ENCODE measurements at places on chromosomes 13 and 19. TPM values are rescaled to one million over a fixed set of nuclear protein-coding genes. Genes with fewer than 3 reads are reported as not detected.

Gene LILRA2
- total RNA-seq: not detected

Gene TSHZ3
- total RNA-seq: 3.0 TPM

Gene SIGLEC5
- total RNA-seq: not detected

Gene GFY
- total RNA-seq: not detected

Gene IGFL1
- total RNA-seq: not detected

Gene ZNF136
- total RNA-seq: 7.8 TPM

Gene ALDH16A1
- total RNA-seq: 465 TPM

DNA sequence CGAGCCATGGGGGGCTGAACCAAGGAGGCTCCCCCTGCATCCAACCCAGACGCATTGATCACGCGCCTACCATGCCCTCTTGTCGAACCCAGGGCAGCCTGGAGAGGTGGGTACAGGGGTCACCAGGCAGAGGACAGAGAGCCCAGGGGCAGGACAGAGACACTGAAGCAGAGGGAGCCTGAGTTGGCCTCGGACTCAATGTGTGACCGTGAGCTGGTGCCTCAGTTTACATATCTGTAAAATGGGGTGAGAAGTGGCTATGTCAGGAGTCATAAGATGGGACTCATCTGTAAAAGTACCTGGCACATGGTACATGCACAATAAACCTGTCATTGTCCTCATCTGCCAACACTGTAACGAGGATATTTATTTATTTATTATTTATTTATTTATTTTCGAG lies 24.1 kb upstream of the NFIC start:
- no peak for DNase-seq

- DNase-seq: no peak
Observed at GRCh38 chr13:75486146-75487062, 4.4 kb upstream of the TBC1D4 start.

DNA sequence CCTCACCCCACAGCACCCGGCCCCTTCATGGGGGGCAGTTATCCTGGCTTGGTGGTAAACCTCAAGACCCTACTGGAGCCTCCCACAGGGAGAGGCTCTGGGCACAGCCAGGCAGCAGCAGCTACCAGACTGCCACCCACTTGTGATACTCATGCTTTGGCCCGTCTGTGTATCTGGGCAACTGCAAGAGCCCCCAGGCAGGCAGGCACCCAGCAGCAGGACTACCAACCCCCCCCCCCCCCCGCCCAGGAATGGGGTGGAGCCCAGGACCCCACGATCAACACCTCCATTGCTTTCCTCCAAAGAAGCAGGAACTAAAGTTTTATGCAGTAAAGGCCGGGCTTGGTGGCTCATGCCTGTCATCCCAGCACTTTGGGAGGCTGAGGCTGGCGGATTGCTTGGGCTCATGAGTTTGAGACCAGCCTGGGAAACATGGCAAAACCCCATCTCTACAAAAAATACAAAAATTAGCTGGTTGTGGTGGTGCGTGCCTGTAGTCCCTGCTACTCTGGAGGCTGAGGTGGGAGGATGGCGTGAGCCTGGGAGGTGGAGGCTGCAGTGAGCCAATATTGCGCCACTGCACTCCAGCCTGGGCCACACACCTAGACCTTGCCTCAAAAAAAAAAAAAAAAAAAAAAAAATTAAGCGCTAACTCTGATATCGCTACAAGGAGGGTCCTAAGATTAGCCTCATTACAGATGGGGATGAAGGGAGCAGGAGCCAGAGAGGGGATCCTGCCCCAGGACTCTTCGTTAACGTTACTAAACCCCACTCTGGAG lies 1.1 kb upstream of the LYL1 start:
- DNase-seq: no peak

GRCh38 chr13:71030784-71031183 lies 836.2 kb downstream of the DACH1 start:
- DNase-seq: no peak

DNA sequence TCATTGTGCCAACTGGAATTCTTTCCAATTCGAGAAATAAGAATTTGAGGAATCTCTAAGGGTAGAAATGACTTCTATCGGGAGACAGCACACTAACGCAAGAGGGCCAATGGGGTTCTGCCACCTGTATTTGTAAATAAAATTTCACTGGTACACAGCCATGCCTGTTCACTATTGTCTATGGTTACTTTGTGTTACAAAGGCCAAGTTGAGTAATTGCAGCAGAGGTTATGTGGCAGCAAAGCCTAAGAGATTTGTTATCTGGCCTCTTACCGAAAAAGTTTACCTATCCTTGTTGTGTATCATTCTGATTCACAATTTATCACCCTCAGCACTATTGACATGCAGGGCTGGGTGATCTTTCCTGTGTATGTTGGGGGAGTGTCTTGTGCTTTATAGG lies 278.0 kb downstream of the KLF5 start:
- no peak for DNase-seq

DNA sequence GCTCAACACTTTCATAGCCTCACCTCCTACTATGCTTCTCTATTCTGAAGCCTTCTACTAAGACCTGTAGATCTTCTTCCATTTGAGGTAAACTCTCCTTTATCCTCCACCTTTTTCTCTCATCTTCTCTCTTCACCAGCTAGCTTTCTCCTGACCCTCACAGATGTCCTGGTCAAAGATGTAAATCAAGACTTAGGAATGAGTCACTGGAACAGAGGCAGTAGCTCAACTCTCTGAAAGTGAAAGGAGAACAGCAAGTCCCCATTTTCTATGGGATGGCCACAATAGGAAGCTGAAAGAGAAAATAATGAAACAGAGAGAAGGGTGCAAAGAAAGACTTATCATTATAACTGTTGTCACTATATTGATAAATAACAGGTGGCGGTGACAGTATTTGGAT lies 86.1 kb upstream of the DOCK9 start:
- DNase-seq: no peak

DNA sequence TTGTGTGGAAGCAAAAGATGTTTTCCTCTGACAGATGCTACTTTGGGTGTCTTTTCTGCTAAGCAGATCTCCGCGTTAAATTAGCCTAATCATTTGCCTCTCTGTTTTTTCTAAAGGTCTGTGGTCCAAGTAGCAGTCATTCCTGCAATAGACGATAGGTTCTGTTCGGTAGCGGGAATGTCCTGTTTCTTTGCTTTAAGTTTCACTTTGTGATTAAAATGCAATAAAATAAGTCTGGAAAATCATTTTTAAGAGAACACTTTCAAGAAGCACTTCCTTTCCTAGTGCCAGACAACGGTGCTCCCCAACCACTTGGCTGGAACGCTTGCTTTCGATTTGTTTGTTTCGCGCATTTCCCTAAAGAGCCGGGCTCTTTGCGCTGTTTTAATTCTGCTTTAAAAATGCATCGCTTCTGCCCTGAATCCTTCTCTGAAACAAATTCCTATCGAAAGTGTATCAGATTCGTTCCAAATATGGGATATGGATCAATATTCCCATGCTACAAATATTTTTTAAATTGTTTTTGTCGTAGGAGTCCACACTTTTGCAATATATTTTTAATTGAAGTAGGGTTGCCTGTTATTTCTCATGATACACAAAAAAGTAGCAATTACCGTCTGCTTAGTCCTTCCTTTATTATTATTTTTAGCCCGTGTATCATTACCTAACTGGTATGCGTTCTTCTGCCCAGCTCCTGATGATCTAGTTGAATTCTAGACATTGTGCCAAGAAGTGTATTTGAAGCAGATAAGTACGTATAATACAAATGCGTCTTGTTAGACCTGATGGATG lies 14.2 kb downstream of the ZIC2 start:
- DNase-seq: no peak

DNA sequence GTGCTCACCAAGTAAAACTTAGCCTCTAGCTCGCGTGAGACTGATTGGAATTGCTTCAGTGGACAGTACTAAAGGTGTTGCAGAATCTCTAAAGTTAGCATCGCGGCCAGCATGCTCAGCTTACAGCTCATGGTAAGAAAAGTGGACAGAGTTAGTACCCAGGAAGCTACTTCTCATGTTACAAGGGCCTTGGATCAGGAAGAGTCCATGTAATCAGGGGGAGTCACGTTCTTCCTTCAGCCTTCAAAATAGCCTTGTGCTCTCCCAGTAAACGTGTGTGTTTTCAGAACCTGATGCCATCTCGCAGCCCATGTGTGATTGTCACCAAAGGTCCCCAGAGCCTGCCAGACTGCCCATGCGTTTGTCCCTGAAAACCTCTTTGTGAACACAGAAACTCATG lies 195.8 kb upstream of the RNF113B start:
- no peak for DNase-seq

DNA sequence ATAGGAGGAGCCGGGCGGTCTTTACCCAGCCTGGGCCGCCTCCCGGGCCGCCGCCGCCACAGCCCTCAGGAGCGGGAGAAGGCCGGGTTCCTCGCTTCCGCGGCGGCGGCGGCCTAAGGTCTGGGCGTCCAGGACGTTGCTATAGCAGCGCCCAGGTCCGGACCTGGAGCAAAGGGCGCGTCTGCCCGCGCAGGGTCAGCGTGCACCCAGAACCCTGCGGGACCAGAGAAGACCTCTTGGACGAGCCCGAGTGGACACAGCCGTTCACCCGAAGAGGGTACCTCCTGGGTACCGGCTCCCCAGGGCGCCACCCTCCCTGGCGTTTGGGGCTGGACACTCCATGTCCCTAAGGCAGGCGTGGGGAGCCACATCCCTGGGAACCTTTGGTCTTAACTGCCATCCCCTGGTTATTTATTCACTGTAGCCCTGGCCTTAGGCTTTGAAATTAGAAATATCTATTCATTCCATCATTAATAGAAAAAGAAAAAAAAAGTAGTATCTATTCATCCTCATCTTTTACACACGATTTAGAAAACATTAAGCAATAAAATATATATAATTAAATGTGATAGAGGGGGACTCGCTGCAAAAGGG lies 2.4 kb downstream of the DZIP1 start:
- DNase-seq: peak; percentile 41

DNA sequence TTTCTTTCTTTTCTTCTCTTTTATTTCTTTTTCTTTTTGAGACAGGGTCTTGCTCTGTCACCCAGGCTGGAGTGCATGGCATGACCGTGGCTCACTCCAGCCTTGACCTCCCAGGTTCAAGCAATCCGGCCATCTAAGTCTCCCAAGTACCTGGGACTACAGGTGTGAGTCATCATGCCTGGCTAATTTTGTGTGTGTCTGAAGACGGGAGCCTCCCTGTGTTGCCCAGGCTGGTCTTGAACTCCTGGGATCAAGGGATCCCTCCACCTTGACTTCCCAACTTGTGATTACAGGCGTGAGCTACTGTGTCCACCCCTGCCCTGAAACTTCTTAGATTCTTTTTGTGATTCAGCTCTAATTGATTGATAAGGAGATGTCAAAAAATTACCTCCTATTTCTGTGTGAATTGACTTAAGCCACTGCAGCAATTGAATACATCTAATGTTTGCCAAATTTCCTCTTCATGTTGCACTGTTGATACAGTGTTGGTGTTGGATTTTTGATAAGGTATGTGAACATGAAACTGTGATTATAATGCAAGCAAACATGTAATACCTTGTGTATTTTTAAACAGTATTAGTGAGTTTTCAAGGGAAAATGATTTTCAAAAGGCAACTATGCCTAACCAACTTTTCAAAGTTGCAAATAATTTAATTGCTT lies 22.6 kb downstream of the KLF5 start:
- no peak for DNase-seq

DNA sequence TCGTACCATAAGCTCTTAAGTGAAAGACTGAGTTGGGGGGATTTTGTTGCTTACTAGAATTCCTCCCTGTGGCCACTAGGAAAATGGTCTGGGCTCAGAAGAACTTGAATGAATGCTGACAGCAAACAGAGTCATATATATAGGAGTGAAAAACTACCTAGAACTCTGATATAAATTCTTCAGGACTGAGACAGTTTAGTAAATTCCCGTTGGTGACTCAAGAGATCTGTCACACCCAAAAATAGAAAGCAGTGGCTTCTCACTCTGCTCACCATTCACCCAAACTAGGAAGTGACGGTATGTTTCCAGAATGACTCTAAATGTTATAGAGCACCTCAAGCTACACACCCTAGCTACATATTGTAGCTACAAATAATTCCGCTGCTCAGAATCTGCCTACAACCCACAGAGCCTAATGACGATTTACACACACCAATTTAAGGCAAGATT lies 116.2 kb downstream of the TBC1D4 start:
- DNase-seq: no peak

- no peak for DNase-seq
Observed at GRCh38 chr13:108210551-108210950, 4.8 kb downstream of the LIG4 start.

GRCh38 chr13:21240586-21240985 lies 64.1 kb downstream of the MRPL57 start:
- DNase-seq: no peak

- DNase-seq: no peak
Observed at GRCh38 chr19:49616945-49617344, 23.0 kb downstream of the RRAS start.

- DNase-seq: no peak
Observed at GRCh38 chr19:48554385-48555091, 2.6 kb downstream of the SULT2B1 start.

DNA sequence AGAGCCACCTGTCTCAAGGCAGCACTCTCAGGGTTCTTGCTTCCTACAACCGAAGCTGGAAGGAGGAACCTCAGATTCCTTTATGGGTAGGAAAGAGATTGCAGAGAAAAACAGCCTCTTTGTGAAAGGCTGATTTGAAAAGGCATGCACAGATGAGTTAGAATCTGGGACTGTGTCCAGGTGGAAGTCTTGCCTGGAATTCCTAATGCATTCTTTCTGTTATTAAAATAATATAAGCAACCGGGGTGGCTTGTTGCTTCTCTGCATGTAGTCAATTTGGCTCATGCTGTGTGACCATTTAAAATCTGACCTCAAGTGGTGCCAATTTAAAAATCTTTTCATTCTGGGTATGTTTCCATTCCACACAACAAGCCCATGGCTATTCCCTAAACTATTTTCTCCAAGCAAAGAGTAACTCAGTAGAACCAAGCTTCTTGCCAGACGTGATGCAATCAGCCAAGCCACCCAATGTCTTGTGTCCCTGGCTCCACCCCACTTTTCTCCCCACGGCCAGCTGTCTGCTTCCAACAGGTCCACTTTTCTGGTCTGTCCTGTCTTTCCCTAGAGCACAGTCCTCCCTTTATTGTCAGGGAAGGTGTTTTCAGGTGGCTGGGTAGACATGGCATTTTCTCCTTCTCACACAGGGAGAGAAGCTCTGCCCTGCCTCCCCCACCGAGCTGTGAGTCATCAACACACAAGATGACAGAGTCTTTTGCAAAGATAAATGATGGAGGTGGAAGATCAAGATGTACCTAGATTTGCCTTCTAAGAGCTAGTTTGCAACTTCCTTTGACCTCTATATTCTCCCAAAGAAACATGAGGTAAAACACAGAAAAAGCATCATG lies 394.3 kb downstream of the FOXO1 start:
- DNase-seq: peak; percentile 38

- peak; percentile 27 for DNase-seq
Observed at GRCh38 chr19:16698914-16699313, 20.7 kb upstream of the NWD1 start.

GRCh38 chr13:37274569-37275497 lies 169.4 kb upstream of the CSNK1A1L start:
- DNase-seq: no peak
